ENCODE measurements at places on chromosomes 12 and 14.
A peak's percentile ranks its signal among the peaks of the same experiment; 100 is the strongest.

- no peak for DNase-seq
Measured at GRCh38 chr12:58656254-58657009, 263.9 kb downstream of the LRIG3 start.

DNA sequence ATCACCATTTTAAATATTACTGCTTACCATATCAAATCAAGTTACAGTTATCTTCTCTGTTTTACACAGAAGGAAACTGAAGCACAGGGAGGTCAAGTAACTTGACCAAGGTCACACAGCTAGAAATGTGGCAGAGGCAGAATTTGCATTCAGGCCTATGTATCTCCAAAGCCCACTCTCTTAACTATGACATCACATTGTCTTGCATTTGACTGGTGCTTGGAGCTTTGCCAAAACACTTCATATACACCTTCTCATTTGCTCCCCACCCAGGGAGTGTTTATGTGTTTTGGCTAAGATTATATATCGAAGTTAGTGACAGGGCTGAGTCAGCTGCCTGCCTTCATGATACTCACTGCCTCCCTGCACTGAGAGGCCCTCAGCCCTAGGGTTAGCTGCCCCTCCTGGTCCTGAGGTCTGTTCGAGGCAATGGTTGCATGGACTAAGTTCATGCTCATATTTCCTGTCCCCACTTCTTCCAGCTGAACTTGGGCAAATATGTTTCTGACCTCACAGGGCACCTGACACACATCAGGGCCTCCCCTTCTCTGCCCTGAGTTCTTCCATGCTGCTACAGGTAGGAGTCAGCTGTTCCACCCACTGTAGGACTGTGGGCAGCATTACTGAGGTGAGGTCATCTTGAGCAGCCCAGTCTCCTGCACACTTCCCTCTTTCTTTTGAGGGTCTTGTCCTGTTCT is 1.8 kb downstream of the GALNT6 start:
- peak; percentile 8 for DNase-seq

- no peak for DNase-seq
Measured at GRCh38 chr12:51351913-51352532, 5.5 kb upstream of the CELA1 start.

DNA sequence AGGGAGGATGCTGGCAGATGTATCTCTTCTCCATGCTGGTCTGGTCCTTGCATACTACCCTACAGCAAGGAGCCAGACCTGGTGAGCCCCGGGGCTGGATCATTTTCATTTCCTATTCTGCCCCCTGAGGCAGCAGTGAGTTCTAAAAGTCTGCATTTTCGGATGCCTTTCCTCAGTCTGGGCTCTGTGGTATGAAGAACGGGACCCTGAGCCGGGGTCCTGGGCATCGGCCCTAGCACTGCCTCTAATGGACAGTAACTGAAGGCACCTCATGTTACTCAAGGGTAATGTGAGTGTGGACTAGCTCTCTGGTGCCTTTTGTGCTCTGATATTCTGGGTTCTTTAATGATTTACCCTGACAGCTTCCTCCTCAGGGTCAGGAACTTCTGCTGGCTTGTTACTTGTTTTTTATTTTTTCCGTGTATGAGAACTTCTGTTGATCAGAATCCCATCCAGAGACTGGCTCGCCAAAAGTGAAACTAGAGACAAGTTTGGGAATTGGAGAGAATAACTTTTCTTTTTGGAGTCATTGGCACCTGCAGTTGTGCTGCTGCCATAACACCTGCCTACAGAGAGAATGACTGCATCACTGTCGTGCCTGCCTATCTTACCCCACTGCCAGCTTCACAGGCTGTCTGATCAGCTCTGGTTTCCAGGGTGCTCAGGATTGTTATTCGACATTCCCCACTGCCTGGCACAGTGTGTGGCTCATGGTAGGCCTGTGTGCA is 62.3 kb downstream of the SUSD6 start:
- no peak for DNase-seq

GRCh38 chr12:15631007-15631715 is 158.0 kb downstream of the EPS8 start:
- DNase-seq: no peak

DNA sequence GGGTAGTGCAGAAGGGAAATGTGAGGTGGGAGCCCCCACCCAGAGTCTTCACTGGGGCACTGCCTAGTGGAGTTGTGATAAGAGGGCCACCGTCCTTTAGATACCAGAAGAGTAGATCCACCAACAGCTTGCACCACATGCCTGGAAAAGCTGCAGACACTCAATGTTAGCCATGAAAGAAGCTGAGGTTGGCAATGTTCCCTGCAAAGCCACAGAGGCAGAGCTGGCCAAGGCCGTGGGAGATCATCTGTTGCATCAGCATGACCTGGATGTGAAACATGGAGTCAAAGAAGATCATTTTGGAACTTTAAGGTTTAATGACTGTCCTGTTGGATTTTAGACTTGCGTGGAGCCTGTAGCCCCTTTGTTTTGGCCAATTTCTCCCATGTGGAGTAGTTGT is 468.4 kb upstream of the FOXG1 start:
- DNase-seq: no peak

Measured in T-helper 22 cell (primary cell).